ENCODE measurements at places on chromosomes 4 and X. TPM values are rescaled to one million over a fixed set of nuclear protein-coding genes. Genes with fewer than 3 reads are reported as not detected.

GRCh38 chr4:48439988-48440387, 43.2 kb upstream of the SLC10A4 start:
- no peak for DNase-seq

DNA sequence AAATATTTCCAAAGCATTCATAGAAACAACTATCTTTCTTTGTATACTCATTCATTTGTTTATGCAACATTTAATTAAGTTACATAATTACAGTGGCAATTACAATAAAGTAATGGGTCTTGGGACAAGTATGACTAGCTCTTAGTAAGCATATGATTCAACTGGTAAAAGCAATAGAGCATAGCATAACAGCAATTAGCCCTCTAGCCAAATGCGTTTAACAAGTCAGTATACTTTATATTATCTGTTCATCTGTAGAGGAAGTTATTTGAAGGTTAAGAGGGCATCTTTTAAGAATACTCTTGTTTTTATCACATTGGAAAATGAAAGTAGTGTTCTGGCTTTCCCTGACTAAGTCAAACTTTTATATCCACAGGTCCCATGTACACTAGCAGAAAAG, 198.1 kb upstream of the UGT8 start:
- no peak for DNase-seq

The KLF3 gene
- total RNA-seq = 8.0 TPM

DNA sequence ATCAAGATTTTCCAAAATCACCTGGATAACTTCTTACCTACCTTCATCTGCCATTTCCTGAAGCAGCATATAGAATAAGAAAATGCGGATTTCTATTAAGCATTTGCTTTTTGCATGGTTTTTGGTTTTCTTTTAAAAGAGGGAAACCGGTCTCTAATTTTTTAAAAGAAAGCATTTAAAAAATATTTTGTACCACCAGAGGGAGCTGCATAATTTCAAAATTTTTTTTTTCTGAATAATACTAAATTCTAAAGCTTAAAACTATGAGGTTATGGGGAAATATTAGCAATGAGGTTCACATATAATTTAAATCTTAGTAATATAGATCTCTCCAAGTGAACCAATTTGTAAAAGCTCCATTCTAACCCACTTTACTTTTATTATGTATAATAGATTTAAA, 137.7 kb upstream of the TENT5D start:
- DNase-seq = no peak

DNA sequence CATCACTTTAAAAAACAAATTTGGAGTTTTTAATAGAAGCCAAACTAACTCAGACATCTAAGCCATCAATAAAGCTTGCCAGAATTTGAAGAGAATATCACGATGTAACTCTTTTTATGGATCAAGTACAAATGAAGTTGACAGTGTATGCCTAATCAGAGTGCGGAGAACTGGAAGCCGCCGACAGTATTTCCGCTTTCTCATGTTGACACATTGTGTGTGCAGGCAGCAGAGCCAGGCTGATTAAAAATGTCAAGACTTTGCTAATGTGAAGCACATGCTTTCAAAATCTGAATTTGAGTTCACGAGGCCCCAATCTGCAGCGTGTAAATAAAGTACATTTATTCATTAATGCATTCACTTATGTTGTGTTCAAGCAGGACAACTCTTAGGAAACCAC, 161.2 kb downstream of the TENM3 start:
- no peak for DNase-seq

DNA sequence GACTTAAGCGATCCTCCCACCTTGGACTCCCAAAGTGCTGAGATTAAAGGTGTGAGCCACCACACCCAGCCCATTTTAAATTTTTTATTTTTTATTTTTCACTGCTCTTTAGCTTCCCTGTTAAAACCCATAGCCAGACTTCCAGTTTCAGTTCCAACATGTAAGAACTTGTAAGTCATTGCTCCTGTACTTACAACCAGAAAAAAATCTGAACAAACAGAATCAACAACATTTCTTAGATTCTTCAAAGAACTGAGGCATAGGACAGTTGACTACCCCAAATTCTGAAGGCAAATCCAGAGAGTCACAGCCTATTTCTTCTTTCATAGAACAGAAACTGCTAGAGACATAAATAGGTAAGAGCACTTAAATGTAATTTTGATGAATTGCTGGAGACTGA, 8.1 kb downstream of the GPRASP3 start:
- no peak for DNase-seq

The MAP7D3 gene
- total RNA-seq = 17.9 TPM

GRCh38 chr4:141155586-141155985, 22.3 kb upstream of the RNF150 start:
- peak; percentile 40 for DNase-seq

The RPS6KA6 gene
- 3.1 TPM for total RNA-seq

The DRD5 gene
- not detected for total RNA-seq

The EVC gene
- total RNA-seq = 6.7 TPM

The MAGEE2 gene
- not detected for total RNA-seq
